ENCODE measurements at places on chromosomes 6 and 20.

DNA sequence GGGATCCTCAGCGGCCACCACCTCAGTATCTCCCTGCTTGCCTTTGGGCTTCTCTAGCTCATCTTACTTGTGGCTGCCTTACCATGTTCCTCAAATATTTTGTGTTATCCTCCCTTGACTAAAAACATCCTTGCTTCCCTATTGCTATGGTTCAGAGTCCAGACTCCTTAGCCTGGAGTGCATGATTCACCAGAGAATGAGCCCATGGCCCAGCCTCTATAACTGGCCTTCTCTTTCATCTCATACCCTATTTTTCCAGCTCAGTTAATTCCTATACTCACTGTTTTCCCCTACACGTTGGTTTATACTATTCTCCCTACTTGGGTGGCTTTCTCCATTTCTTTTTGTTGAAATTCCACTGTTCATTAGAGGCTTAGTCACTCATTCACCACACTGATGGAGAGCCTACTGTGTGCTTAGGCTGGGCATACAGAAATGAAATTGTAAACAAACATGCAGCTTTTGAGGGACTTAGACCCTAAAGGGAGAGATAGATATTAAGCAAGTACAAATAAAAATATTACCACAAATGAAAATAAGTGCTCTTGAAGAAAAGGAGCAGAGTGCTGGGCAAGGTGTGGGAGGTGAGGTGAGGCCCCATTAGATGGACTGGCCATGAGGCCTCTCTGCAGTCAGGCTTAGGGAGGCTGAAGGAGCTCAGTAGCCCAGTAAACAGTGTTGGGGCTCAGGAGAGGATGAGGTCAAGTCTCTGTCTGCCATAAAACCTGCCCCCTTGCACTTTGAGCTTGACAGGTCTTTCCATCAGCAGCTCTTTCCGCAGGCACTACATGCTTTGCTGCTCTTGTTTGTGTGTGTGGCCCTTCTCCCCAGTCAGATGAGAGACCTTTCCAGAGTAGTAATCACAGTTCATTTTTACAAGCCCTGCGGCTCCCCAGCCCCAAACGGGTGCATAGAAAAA is 109.3 kb downstream of the TCP11 start:
- no peak for DNase-seq

DNA sequence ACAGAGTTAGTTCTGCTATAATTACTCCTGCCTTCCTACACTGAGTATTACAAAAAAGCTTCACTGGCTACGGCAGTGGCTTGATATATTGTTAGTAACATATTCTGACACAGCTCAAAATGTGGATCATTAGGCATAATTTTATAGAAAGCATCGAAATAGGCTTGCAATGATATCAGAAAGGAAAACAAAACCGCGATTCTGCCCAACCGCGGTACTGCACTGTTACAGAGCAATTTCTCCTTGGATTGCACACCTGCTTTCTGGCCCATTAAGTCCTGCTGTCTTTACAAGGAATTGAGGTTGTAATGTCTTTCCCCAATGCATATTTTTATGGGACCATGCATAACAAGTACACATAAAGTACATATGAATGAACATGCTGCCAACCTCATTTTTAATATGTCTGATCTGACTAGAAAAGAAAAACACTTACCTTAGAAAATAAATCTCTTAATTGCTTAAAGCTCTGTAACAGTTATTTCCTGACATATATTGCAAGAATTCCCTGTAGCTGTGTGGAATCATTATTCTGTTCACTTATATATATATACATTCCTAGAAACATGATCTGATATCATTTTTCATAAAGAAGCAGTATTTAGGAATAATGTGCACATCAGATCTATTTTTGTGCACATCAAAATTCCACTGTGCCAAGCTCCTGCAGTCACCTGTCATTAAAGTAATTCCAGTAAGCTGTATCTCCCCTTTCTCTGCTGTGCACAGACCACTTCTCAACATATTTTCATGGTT is 763.9 kb downstream of the HACE1 start:
- no peak for DNase-seq

DNA sequence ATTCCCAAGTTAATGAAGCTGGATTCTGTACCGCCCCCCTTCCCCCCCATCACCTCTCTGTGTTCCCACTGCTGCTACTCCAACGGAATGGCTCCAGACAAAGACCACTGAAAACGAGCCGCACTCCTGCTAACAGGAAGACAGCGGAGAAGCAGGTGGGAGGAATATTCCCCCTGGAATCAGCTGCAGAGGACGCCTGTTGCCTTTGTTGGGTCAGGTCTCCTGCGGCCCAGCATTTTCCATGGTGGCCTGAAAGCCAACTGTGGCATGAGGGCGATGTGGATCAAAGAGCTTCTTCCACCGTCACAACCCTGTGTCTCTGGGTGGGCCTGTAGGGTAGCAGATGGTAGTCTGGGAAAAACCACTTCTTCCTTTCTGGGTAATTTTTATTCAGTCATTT is 16.8 kb downstream of the AAR2 start:
- no peak for DNase-seq

DNA sequence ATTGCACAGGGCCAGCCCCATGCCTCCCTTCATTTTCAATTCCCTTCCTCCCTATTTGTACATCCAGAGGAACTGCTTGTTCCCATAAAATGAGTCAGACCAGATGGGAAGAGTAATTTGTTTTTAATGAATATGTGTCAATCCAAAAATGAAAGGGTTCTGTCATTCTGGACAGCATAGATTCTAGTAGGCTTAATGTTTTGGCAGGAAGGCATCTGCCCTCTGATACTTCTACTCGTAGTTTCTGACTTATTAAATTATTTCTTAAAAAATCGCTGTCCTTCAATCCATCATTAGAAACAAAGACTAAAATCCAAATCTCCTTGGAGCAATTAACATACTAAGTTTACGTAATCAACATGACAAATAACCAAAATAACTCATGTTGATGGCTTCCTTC is 665.5 kb downstream of the TENT5A start:
- no peak for DNase-seq

DNA sequence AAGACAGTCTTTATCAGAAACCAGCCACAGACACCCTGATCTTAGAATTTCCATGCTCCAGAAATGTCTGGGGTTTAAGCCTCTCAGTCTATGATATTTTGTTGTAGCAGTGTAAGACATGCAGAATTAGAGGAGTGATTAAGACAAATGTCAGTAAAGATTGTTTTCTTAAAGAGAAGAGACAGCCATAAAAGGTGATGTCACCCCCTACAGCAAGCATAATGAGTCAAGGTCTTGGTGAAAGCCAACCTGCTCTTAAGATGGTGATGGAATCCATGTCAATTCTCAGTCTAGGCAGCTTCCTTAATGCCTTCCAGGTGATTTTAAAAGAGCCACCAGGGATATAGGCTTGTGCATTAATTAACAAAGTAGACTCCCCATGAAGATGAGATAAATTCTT is 849.9 kb upstream of the EPHA7 start:
- DNase-seq = no peak

GRCh38 chr20:29750268-29750899 is 1507.1 kb upstream of the DEFB115 start:
- DNase-seq = no peak

- DNase-seq = no peak
Observed at GRCh38 chr6:149081281-149081680, 236.2 kb upstream of the TAB2 start.

DNA sequence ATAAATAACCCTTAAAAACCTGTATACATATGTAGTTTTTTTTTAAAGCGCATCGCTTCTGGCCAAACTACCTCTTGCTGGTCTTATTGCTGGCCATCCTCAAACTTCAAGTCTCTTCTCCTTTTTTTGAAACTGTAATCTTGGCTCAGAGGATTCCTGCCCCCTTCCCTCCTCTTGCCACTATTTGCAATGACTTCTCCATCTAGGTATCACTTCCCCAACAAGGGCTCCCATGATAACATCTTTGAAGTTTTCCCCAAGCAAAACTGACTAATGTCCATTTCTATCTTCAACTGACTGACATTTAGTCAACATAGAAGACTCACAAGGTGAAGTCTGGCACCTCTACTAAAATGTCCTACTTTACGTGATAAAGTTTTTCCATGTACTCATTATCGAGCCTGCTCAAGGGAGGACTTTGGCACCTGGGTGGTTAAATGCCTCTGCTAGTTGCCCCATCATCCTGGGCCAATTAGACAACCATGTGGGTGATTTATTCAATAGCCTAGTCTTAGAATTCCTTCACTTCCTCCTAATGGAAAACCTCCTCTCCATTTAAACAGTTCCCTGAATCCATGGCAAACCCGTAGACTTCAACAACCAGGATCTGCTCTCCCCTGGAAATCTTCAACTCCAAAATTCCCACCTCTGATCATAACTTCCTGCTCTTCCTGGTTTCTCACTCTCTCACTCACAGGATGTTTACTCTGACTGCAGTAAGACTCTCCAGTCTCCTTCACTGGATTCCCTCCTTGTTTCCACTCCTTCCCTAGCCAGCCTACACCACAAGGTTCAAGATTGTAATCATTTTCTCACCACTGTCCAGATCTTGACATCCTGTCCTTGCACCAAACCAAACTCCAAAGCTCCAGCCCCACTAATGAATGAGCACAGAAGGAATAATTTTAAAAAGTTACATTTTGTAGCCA is 9.4 kb upstream of the PLAGL1 start:
- DNase-seq = no peak

DNA sequence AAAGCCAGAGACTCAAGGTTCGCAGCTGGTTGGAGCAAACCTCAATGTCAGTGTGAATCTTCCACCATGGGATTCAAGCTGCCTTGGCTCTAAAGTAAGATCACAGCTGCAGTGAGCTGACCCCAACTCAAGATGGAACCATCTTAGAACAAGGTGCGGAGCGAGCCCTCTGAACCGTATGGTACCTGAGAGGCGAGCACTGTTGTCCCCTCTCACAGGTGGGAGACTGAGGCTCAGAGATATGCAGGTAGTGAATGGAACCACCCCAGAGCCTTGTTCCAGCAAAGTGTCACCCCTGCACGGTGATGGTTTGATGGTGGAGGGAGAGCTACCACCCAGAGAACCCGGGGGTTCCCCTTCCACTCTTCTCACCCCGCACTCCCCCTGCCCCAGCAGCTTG is 52.5 kb downstream of the BMP7 start:
- DNase-seq = no peak

- DNase-seq = no peak
Observed at GRCh38 chr20:8346700-8347270, 214.7 kb downstream of the PLCB1 start.

GRCh38 chr6:28729501-28730402 is 194.0 kb downstream of the TRIM27 start:
- no peak for DNase-seq

DNA sequence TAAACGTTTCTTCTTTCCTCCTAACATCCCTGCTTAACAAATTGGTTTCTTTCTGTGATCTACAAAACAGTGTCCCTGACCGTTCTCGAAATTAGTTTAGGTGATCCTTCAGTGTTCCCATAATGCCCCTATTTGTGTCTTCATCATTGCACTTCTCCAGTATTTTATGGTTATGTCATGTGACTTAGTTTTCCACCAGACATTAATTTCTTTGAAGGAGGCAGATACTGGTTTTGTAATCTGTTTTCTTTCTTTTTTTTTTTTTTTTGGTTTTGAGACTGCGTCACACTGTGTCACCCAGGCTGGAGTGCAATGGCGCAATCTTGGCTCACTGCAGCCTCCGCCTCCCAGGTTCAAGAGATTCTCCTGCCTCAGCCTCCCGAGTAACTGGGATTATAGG is 49.2 kb downstream of the FAM217A start:
- DNase-seq = no peak

- DNase-seq = no peak
Observed at GRCh38 chr20:61683721-61684120, 382.0 kb downstream of the TAF4 start.

DNA sequence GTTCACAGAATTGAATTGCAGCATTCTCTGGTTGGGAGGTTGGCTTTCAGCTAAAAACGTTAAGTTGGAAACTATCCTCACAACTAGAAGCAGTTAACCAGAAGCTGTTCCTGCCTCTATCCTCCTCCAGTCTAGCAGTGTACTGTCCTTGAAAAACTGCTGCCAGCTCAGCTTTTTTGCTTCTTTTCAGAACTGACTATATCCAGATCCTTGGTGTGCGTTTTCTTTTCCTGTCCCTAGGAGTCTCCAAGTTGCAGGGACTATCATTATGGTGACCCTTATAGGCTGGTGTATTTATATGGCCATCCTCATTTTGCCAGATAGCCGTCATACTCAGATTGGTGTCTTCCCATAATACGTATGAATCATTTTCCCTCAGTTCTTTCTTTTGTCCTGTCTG is 5.5 kb downstream of the ITCH start:
- DNase-seq = no peak
